AML-193 (cell line): ENCODE measurements at places on chromosomes 6 and 20.
A peak's percentile ranks its signal among the peaks of the same experiment; 100 is the strongest.

DNA sequence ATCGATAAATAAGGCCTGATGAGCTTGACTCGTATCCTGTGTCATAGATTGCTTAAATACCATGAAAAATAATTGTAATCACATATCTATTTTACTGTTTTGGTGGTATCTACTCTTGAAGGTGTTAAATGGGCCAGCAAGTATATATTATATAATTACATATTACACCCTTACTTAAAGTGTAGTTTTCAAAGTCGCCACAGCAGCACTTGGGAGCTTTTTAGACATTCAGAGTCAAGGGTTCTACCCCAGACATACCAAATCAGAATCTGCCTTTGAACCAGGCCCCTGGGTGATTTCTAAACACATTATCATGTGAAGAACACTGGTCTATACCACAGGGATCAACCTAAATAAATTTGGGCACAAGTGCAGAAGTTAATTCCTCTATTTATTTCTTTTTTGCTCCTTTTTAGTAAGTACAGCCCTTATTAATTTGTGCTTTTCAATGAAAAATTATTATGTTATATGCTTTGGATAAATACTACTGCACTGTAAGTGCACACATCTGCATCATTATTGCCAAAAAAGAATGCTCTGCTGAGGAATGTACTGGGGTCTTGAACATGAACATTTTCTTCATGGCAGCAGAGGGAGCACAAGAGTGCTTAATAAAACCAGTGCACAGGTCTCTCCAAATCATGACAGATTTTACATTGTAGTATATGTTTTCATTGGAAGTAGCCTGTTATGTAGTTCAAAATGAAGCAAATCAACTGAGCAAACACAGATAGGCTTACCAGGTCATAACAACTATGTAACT lies 3.1 kb upstream of the ATXN1 start:
- peak; percentile 57 for DNase-seq

DNA sequence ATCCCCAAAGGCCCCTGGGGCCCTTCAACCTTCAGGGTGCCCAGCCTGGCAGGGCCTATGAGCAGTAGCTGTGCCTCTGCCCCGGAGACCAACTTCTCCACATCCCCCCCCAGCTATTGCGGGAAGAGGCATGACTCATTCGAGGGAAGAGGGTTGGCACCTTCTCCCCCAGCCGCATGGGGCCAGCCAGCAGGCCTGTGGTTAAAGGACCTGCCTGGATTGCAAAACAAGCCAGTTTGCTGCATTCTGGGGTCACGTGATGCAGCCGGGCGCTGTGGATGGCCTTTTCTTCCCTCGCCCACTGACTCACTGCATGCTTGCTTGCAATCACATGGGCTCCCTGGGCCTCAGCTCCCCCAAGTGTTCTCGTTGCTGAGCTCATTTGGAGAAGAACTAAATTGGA lies 182.5 kb downstream of the MAFB start:
- DNase-seq: peak; percentile 96

DNA sequence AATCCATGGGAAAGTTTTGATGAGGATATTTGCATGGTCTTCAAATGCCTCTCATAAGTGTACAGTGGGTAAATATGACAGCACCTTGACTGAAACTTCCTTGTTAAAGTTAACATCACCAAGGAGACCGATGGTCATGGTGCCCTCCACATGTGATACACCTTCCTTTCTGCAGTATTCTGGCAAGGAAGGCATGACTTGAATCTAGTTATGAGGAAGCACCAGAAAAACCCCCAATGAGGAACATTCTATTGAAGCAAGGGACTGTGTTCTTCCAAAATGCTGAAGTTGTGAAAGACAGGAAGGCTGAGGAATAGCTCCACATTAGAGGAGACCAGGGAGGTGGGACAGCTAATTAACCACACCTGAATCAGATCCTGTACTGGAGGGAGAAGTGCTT lies 118.3 kb downstream of the SLC24A3 start:
- no peak for DNase-seq

GRCh38 chr6:31898383-31899011 lies 999 bp upstream of the EHMT2 start:
- peak; percentile 31 for DNase-seq

GRCh38 chr6:144678844-144679243 lies 393.7 kb downstream of the UTRN start:
- peak; percentile 74 for DNase-seq

DNA sequence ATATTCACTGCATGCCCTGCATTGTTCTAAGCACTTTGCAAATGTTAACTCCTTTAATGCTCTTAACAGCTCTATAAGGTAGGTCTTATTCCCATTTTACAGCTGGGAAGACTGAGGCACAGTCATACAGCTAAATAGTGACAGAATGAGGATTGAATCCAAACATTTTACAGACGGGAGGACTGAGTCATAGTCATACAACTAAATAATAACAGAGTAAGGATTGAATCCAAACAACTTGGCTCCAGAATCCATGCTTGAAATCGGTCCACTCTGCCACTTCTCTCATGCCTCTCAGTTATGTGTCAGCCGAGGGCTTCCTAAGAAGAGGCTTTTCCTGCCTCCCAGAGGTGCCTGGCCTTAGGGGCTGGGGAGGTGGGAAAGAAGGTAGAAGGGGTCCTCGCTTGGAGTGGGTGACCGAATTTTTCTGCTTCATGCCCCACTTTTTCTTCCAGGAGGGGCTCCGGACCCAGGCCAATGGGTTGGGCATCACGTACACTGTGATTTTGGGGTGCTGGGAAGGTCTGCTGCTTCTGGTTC lies 137.4 kb upstream of the RNF24 start:
- no peak for DNase-seq

- no peak for DNase-seq
Measured at GRCh38 chr6:163777716-163778115, 363.2 kb downstream of the QKI start.

GRCh38 chr6:138250513-138251247 lies 32.4 kb upstream of the PBOV1 start:
- no peak for DNase-seq

DNA sequence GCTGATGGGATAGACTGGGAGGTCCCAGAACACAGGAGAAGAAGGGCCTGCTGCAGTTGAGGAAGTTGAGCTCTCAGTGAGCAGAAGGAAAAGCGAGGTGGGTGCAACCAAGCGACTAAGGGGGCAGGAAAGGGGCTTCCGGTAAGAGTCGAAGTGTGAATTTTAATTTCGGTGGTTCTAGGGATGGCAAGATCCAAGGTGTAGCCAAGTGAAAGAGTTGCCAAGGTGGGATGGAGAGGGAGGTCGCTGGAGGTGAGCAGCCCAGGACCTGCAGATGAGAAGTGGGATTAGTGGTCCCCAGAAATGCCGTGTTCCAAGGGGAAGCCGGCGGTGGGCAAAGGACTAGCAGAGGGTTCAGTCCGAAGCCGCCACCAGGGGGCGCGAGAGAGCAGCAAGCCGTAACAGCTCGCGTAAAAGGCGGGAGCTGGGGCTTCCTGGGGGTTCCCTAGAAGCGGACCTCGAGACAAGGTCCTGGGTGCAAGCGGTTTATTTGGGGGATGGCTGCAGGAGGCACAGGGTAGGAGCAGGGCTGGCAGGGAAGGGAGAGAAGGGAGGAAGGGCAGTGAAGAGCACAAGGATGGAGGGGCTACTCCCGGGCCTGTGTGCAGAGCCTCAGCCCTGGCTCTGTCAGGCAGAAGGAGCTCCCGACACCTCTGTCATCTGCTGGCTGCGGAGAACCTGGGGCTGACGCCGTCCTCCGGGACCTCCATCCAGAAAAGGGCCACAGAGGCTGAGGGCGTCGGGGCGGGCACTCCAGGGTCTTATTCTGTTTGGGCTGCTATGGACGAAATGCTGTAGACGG lies 103.6 kb downstream of the PAX1 start:
- no peak for DNase-seq

DNA sequence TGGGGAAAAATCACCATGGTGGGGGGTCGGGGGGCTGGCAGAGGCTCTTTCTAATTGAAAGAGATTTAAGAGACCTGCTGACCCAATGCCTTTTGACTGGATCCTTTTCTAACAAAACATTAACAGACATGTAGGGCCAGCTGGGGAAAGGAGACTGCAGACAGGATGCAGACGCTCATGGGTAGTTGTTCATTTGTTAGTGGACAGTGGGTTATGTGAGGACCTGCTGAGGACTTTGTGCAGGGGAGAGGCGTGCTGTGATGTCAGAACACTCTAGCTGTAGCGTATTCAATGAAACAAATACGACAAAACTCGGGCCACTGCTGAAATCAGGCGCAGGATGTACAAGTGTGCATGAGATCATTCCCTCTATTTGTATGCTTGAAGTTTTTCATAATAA lies 1.2 kb downstream of the IP6K3 start:
- no peak for DNase-seq

GRCh38 chr6:108632441-108632840 lies 71.7 kb downstream of the FOXO3 start:
- DNase-seq: no peak

GRCh38 chr6:44224029-44224964 lies 902 bp downstream of the SLC29A1 start:
- DNase-seq: peak; percentile 27

DNA sequence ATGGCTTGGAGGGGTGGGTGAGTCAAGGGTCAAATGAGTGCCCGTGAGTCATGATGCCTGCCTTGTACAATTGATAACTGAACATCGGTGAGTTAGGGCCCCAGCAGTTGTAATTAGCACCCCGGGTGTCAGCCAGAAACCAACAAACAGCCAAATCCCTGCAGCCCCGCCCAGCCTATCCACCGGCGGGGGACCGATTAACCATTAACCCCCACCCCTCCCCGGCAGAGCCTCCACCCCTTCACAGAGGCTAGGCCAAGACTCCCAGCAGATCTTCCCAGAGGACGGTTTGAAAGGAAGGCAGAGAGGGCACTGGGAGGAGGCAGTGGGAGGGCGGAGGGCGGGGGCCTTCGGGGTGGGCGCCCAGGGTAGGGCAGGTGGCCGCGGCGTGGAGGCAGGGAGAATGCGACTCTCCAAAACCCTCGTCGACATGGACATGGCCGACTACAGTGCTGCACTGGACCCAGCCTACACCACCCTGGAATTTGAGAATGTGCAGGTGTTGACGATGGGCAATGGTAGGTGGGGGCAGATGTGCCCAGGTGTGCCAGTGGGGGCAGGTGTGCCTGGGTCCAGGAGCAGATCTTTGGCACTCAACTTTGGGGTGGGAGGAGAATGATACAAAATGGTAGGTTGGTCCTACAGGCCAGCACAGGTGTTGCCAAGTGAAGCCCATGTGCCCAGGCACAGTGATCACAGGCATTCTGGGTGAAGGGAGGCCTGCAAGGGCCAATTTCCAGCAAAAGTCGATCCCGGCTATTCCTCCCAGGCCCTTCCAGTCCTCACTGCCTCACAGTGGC lies 45.7 kb downstream of the HNF4A start:
- DNase-seq: no peak
